AG08396 (cell line): ENCODE measurements at places on chromosomes 1 and 21.

DNA sequence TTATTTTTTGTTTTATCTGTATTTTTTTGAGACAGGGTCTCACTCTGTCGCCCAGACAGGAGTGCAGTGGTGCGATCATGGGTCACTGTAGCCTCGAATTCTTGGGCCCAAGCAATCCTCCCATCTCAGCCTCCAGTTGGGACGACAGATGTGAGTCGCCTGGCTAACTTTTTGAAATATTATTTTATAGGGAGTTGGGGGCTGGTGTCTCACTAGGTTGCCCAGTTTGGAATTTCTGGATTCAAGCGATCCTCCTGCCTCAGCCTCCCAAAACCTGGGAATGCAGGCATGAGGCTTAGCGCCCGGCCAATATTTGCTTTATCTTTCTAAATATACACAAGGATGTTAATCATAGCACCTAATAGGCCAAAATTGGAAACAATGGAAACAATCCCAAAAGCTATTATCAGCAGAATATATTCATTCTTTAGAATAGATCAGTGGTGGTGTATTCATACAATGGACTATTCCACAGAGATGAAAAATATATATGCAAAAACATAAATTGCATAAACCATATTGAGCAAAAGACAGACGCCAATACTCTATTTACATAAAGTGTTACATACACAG is 55.9 kb downstream of the DAP3 start:
- DNase-seq = no peak

- DNase-seq = peak; percentile 55
Measured at GRCh38 chr1:22341791-22342605, 109.7 kb upstream of the ZBTB40 start.

GRCh38 chr1:18735224-18735997 is 104.8 kb downstream of the PAX7 start:
- no peak for DNase-seq

DNA sequence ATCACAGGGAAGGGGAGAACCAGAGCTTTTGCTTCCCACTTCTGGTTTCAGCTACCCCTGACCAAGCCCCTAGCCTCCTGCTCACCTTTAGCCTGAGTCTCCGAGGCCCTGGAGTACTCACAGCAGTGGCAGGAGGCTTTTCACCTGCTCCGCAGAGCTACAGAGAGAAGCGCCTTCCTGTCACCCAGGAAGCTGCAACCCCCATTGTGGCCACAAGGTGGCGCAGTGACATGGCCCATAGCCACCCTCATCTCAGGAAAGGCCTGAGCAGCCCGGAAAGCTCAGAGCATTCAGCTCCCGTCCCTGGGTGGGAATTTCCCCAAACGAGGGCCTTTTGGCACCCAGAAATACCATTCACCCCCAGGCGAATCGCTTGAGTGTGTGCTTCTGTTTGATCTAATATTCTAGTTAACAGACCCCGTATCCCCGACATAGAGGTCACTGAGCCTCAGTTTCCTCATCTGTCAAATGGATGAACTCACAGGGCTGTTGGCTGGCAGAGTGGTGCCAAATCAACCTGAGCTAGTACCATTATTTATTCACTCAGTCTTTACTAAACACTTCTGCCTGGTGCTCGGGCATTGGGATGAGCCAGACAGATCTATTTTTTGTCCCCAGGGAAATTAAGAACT is 25.3 kb downstream of the A3GALT2 start:
- DNase-seq = peak; percentile 90

DNA sequence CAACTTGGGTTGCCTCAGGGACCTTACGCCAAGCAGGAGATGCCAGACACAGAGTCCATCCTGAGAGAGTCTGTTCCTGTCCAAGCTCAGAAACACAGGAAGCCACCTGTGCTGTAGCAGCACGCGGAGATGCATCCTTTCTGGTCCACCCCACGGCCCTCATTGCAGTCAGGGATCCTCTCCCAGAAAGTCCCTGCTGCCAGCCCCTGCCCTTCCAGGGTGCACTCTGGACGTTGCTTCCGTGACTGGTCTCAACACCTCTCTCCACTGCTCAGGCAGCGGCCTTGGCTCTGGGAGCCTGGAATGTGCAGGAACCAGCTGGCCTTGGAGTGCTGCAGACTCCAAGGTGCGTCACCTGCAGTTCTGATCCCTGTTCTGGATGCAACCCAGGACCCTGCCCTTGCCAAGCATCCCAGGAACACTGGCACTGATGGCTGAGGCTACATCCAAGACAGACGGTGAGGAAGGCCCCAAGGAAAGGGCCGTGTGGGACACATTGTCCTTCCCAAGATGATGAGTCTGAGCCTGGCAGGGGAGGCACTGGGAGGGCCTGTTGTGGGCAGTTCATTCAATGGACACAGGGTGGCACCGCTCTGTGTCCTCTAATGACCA is 21.7 kb upstream of the COL6A1 start:
- DNase-seq = no peak

- DNase-seq = no peak
Measured at GRCh38 chr1:221712776-221713431, 29.0 kb downstream of the DUSP10 start.

DNA sequence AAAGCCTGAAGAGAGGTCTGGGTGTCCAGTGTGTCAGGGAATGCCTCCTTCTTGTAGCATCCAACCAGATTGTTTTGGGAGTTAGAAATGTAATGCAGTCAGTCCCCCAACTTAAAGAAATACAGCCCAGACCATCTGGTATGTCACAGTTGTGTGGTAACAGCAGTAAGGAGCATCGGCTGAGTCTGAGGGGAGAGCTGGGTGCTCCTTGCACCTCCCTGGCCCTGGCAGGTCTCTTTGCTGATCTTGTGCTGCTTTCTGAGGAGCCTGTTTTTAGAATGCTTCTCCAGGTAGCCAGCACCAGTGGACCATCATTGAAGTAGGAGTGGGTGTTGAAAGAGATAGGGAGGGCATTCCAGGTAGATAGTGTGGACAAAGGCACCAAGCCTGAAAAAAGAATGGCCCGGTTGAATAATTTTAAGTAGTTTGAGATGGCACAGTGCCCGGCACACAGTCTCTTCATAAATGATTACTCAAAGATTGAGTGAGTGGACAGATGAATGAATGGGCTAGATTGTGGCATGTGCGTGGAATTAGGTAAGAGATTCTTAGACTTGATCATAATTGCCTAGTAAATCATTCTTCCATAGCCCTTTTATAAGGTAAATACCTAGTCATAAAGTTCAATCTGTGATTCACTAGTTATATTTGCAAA is 46.5 kb downstream of the LAMC1 start:
- DNase-seq = no peak

DNA sequence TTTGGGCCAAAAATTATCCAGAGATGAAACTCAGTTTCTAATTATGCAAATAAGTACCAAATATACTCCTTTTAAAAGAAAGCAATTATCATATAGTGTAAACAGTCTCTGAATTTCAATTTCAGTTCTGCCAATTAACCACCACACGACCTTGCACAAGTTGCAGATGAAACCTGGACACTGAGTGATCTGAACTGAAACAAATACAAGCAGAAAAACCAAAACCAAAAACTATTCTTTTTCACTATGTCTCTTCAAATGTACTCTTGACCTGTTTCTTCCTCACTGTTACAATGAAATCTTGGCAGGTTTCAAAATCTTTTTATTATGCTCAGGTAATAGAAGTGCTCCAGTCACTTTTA is 79.2 kb downstream of the TYW3 start:
- no peak for DNase-seq

- DNase-seq = no peak
Measured at GRCh38 chr21:16280686-16281091, 550.9 kb downstream of the USP25 start.

GRCh38 chr1:63127376-63127775 is 195.0 kb upstream of the FOXD3 start:
- no peak for DNase-seq

DNA sequence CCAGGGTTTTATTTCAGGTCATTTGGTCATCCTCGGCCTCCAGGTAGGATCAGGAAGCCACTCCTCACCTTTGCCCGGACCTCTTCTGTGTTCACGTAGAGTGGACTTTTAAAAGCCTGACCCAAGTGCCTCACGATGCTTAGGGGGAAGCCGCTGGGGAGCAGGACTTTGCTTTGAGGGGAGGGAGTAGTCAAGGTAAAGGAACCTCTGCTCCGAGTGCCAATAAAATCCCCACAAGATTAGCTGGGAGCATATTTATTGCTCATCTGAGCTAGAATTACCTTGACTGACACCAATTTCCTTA is 603 bp upstream of the DHRS3 start:
- DNase-seq = no peak

- no peak for DNase-seq
Measured at GRCh38 chr1:4362314-4363044, 291.9 kb upstream of the AJAP1 start.

- no peak for DNase-seq
Measured at GRCh38 chr1:232627171-232627570, 2.8 kb downstream of the SIPA1L2 start.

DNA sequence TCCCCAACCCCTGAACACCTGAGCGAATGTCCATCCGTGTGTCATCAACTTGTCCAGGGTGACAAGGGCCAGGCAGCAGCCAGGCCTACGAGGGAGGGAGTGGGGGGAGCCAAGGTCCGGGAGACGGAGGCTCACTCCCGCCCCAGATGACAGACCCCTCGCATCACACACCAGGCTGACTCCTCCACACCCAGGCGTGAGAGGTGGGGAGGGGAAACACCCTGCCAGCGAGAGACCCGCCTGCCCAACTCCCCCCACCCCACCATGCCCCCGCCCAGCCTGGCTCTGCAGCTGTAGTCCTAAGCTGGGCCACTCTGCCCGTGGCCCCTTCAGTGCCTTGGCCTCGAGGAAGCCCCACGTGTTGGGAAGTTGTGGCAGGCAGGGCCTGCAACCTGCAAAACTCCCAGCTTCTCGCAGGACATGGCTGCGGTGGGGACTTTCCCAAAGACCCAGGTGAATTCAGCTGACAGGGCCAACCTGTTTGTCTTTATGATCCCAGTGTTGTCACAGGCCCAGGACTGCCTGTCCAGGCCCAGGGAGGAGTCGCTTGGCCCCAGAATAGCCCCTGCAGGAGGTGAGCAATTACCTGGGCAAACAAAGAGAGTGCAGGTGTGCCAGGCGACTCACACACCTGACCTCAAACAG is 62.9 kb downstream of the RIPK4 start:
- no peak for DNase-seq

DNA sequence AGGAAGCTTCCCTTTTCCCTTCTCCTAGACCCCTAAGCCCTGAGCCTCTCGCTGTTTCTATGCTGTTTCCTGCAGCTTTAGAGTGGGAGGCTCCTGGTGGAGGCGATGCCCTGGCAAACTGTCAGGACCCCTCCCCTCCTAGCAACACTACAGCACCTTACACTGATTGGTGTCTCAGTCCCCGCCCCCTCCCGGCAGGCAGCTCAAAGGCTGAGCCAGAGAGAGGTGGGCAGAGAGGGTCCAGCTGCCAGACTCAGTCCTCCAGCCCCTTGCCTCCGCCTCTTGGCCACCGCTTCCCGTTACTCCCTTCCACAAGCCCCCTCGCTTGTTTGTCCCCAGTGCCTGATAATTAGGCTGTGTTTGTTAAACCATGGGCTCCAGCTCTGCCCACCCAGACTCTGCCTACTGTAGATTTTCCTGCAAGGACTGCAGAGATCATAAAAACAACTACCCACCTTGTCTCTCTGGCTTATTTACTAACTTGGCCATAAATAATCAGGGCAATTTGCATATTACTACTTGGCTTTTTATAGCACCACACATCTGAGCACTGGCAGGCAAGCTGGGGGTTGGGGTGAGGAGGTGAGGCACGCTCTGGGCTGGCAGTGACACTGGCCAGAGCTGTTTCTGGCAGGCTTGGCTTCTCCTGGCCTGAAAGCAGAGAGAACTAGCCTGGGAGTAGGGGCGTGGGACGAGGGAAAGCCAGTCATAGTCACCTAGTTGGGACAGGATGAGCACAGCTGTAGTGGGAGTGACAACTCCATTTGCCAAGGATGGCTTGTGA is 107.5 kb downstream of the CSMD2 start:
- no peak for DNase-seq

DNA sequence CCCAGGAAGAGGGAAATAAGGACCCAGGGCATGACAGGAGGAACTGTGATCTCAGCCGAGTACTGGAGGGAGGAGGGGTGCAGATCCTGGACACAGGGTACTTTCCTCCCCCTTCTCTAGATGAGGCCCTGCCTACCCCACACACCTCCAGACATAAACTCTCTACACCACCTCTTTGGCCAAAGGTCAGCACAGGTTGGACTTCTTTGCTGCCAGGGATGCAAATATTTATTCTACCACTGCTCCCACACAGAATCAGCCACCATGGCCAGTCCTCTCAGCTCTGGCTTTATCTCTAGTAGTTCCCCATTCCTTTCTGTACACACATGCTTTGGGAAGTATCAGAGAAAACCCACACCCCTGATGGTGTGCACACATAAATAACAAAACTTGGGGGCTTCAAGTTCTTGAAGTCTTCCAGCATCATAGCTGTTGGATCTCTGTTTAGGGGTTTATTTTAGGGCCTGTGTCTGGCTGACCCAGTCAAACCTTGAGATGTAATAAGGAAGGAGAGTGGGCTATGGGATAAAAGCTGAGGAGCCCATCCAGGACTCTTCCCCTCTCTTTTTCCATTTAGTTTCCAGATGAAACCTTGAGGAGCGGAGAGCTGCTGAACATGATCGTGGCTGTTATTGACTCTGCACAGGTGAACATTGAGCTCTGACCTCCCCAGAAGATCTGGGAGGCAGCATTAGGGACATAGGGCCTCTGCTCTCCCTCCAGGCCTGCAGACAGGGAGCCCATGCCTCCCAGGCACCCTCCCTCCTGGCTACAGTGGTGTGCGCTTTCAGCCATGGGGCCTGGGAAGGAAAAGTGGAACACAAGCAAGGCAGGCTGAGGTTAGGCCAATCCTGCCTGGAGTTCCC is 6.7 kb upstream of the SLC27A3 start:
- DNase-seq = no peak

DNA sequence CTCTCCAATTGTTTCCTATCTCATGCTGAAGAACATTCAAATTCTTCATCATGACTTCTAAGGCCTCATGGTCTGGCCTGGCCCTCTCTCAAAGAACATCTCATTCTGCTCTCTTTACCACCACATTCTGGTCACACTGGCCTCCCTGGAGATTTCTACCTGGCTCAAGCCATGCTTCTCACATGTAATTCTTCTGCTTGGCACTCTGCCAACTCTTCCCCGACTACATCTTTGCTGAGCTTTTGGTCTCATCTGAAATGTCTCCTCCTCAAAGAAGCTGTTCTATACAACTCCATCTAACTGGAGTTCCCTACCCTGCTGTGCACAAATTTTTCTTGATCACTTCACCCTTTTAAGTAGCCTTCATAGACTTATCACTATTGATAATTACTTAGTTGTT is 1.4 kb upstream of the TBX19 start:
- DNase-seq = no peak
